ENCODE measurements at places on chromosomes 4 and X.

- no peak for DNase-seq
Measured at GRCh38 chr4:123064390-123064789, 142.0 kb upstream of the NUDT6 start.

DNA sequence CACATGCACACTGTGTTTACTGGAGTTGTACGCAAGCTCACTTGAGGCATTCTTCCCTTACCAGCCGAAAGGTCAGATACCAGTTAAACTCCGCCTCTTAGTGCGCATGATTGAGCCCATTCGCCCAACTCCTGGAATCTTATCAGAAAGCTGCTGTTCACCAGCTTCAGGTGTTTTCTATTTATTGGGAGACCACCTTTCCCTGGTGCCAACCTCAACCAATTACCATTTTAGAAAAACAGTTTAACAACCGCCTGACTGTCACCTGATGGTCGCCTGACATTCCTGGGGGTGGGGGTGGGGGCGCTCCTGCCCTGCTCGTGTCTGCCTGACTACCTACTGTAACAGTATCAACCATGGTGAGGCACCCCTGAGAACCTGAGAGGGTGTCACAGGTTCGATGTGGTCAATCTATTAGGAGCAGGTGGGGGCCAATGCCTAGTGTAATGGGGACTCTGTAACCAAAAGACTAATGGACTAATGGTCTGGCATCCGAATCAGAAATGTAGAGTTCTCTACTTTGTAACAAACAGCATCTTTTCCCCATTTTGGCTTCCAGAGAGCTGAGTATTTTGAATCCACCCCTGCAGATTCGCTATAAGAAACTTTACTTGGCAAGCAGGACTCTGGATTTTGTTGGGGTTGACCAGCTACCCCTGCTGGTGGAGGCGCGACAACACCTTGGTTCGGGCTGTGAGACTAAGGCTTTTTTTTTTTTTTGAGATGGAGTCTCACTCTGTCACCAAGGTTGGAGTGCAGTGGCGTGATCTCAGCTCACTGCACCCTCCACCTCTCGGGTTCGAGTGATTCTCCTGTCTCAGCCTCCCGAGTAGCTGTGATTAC is 58.2 kb upstream of the ZNF157 start:
- DNase-seq: no peak

DNA sequence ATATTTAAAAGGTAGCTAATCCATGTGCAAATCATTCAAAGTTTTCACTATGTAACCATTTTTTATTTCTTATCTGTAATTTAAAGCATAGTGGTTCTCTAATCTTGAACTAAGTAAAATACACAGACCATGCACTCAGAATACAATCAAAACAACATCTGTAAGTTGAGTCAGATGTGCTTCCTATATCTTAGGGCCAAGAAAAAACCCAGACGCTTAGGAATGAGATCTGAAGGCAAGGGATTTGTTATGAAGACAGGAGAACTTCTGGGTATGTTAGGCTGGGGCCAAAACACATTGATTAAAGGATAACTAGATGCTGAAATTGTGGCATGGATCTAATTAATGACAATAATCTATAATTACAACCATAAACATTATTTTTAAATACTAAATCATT is 120.3 kb downstream of the PDE5A start:
- DNase-seq: no peak

- DNase-seq: no peak
Measured at GRCh38 chrX:115490814-115491213, 70.2 kb upstream of the PLS3 start.

GRCh38 chrX:110215411-110215810 is 102.5 kb downstream of the AMMECR1 start:
- DNase-seq: no peak

GRCh38 chr4:121209171-121209570 is 45.0 kb upstream of the TNIP3 start:
- DNase-seq: no peak

Data from occipital lobe (tissue), 3 donors.